ENCODE measurements at places on chromosomes 1 and 21.

DNA sequence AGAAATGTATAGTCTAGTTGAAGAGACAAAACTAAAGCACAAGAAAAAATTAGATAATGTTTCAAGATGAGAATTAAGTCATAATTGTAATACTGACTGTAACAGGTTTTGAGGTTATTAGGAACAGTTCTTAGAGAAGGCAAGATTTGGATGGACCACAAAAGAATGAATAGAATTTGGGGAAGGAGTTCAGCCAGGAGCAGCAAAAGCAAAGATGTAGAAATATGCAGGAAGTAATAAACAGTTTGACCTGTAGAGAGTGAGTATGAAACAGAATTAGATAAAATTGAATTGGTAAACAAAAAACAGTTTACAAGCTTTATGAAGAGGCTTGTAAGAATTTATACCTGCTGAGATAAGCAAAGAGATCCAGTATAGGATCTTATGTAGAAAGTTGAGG, 16.3 kb downstream of the VPS45 start:
- DNase-seq = peak; percentile 14

DNA sequence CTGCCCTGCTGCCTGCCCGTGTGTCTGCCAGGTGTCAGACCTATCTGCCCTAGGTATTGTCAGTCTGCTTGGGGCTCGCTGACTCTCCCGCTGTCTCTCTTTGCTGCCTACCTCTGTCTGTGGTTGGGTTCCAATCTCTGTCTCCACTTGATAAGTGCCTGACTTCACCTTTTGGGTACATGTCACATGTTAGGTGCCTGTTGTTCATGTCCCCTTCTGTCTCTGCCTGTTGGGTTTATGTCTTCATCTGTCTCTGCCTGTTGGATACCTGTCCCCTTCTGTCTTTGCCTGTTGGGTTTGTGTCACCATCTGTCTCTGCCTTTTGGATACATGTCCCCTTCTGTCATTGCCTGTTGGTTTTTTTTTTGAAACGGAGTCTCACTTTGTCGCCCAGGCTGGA, 14.6 kb downstream of the RPS6KA1 start:
- no peak for DNase-seq

GRCh38 chr1:226643611-226644540, 95.2 kb downstream of the ITPKB start:
- no peak for DNase-seq

DNA sequence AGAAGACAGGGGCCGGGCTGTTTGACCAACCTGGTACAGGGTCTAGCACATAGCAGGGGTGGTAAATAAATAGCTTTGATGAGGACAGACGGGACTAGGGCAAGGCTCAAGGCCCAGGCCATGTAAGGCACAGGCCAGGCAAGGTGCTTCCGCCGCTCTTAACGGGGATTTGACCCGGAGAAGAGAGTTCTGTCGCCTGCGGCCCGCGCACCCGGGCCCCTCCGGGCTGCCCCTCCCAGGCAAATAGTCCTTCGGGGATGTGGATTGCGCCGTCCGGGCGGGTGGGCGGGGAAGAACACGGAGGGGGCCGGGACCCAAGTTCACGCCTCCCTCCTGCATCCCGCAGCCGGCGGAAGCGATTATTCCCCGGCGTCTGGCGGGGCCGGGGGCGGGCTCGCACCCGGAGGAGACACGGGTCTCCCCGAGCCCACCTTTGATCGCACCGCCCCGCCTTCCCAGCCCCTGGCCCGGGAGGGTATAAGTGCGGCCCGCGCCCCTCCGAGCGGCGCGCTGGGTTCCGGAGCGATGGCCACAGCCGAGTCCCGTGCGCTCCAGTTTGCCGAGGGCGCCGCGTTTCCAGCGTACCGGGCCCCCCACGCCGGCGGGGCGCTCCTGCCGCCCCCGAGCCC, at the start of gene MIXL1:
Gene MIXL1 (plus strand): TSS at position 508 of the 629 bp plus-strand sequence. CDS start 18 bp downstream, at position 526.
- no peak for DNase-seq

GRCh38 chr1:203276916-203277545, 28.3 kb upstream of the BTG2 start:
- DNase-seq = no peak

GRCh38 chr1:60133000-60133673, 59.6 kb upstream of the C1orf87 start:
- peak; percentile 50 for DNase-seq

- peak; percentile 18 for DNase-seq
Measured at GRCh38 chr1:172398193-172398592, 22.3 kb upstream of the C1orf105 start.

DNA sequence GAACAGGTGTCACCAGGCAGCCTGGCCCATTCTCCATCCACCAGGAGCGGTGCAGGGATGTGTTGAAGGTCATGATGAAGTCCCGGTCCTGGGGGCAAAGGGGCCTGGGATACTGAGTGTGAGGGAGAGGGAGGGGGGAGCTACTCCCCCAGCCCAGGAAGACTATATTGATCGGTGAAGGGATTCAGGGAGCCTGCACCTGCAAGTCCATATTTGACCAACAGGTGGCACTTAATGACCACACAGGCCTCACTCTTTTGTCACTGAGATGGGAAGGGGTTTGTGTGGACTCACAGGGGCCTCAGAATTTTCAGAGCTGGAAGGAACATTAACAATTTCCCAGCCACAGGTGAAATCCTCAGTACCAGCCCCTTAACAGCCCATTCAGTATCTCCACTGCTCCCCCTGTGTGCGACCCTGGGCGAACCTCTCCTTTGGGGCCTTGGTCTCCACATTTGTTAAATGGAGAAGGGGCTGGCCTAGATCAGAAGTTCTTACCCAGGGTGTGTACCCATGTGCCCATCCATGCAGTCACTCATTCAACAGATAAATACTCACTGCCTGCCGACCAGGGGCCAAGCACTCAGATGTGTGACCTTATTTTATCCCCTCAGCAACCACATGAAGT, 55.6 kb downstream of the NKAIN1 start:
- peak; percentile 33 for DNase-seq

DNA sequence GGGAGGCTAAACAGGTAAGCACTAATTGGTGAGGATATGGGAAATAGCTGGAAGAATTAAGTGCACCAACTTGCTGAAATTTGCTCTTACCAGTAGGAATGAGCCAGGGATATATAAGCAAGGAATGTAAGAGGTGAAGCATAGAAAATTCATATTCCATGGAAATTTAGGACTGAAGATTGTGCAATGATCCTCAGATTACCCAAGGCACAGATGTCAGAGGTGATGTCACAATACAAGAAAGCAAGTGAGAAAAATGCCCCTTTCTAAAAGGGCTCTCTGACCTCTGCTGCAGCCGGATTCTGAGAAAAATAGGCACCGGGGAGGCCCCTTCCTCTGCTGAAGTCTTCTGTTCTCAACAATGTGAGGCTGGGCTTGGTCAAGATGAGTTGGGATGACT, 112.3 kb upstream of the ZNF678 start:
- no peak for DNase-seq

GRCh38 chr1:94335950-94336349, 82.2 kb upstream of the ABCD3 start:
- DNase-seq = peak; percentile 95

DNA sequence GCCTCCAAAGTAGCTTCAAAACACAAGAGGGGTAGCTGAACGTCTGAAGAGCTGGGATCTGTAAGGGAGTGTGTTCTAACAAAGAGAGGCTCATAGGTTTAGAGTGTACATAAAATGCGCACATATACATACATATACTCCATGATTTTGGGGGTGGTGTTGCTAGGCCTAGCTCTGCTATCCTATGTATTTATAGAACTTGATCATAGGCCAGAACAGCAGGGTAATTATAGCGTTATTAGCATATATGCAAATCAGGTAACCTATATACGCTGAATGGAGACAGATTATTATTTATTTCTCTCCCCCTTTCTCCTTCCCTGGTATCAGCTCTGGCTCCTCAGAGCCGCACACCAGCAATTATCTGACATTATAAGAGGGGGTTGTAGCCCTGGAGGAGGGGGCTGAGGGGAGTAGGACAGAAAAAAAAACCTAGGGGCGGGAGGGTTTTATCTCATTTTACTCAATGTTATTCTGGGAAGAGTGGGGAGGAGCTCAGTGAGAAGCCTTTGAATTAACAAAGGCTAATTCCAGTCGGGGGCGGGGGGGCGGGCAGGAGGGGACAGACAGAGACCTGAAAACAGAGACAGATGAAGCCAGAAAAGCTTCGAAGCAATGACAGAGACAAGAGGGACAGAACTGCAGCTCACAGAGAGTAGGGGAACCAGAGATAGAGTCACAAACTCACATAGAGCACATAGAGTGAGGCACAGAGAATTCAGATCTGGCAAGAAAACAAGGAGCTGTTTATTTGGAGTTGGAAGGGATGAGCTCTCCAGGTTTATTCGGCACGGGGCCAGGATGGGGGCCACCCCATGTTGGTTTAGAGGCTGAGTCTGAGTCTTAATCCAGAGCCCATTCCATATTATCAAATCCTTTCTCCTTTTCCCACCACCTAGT, 63.0 kb downstream of the RHBG start:
- no peak for DNase-seq

GRCh38 chr1:166432655-166433054, 265.9 kb upstream of the FAM78B start:
- no peak for DNase-seq

- DNase-seq = no peak
Measured at GRCh38 chr1:183385340-183386144, 32.6 kb downstream of the NMNAT2 start.

DNA sequence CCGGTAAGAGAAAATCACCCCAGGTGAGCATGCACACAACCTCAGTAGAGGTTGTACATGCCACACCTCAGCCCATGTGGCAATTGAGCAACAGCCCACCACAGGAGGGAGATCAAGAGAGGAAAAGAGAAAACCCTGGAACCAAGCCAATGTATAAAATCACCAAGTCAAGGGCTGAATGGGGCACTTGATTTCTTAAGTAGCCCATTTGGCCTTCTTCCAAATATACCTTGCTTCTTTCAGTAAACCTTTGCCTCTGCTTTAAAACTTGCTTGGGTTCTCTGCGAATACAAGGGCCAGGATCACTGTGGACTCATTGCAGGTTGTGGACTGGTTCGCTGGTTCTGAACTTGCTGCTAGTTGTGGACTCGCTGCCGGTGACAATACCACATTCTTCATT, 1814.0 kb downstream of the PLA2G4A start:
- no peak for DNase-seq

DNA sequence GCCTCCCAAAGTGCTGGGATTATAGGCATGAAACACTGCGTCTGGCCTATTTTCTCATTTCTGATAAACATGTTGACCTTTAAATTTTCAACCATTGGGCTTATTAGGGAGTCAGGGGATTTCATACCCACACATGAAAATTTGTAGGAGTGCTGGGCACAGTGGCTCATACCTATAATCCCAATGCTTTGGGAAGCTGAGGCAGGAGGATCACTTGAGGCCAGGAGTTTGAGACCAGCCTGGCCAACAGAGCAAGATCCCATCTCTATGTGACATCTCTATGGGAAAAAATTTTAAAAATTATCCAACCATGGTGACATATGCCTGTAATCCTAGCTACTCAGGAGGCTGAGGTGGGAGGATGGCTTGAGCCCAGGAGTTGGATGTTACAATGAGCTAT, 10.5 kb upstream of the H3-3A start:
- DNase-seq = no peak

DNA sequence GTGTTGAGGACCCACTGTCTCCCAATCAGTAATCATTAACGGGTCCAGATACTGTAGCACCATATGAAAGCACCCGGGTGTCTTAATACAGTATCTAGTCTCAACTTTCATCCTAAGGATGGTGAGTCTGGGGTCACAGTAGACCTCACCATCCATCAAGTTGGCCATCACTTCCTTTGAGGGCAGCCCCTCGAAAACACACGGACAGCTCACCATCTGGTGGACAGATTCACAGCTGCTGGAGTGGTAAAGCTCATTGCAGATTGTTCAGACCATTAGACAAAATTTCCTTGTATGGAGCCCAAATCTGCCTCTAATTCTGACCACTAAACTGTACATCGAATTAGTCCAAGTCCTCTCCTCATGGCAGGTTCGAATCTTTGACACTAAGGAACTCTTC, 123.1 kb downstream of the PGBD5 start:
- DNase-seq = no peak

DNA sequence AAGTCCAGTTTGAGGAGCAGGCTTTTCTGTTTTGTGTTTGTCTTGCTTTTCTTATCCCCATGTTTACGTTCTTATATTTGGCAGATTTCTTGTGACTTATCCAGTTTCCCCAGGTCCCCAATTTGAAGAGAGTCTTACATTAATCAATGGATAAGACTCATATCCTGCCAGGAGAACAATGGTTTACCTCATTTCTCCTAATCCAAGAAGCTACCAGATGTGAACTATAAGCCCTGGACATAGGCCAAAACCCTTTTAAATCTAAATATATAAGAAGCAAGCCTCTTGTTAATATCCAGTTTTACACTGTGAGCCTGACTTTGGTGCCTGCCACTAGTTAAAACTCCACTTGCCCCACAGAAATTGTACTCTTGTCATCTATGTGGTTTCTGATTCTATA, 15.1 kb upstream of the COP1 start:
- DNase-seq = peak; percentile 6

GRCh38 chr1:224605482-224606181, 10.5 kb upstream of the CNIH3 start:
- no peak for DNase-seq

- DNase-seq = peak; percentile 62
Measured at GRCh38 chr1:14413819-14414490, 184.5 kb upstream of the KAZN start.

DNA sequence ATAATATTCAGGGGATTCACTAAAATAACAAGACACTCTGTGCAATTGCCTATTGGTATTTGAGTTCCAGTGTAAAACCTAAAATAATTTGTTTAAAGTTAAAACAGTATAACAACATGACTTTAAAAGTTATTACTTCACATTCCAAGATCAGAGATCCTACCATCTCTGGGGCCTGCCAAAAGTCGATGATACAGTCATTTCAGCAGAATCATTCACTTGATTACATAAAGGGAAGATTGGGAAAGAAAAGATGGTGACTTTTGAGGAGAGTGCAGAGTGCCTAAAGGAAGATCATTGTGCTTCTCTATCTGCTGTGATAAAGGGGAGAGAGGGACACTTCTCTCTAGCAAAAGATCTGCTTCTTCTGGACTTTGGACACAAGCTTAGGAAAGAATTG, 784.4 kb upstream of the ADGRL4 start:
- DNase-seq = peak; percentile 44

- no peak for DNase-seq
Measured at GRCh38 chr1:48221122-48221521, 1.4 kb upstream of the SLC5A9 start.

Measured in IMR-90 (cell line).